ENCODE measurements at places on chromosomes 6 and 20. TPM values are rescaled to one million over a fixed set of nuclear protein-coding genes. Genes with fewer than 3 reads are reported as not detected.
A peak's percentile ranks its signal among the peaks of the same experiment; 100 is the strongest.

DNA sequence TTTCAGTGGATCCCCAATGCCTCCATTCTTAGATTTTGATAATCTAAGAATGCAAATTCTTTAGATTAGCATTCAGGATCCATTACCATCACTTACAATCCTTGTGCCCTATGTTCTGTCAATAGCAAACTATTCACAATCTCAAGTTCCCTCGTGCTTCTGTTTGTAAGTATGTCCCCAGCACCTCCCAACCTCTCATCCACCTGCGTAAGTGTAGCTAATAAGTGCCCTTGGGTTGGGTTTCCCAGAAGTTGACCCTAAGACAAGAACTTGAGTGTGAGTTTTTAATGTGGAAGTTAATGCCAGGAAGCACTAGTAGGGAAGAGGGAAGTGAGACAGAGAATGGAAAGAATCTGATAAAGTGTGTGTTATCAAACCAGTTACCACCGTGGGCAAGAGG, 72.6 kb upstream of the PAK5 start:
- no peak for DNase-seq

- DNase-seq = no peak
Measured at GRCh38 chr6:31749301-31750036, 9.7 kb downstream of the MSH5 start.

Gene SLC22A1
- not detected for polyA plus RNA-seq

Gene SNAP91
- polyA plus RNA-seq = not detected

DNA sequence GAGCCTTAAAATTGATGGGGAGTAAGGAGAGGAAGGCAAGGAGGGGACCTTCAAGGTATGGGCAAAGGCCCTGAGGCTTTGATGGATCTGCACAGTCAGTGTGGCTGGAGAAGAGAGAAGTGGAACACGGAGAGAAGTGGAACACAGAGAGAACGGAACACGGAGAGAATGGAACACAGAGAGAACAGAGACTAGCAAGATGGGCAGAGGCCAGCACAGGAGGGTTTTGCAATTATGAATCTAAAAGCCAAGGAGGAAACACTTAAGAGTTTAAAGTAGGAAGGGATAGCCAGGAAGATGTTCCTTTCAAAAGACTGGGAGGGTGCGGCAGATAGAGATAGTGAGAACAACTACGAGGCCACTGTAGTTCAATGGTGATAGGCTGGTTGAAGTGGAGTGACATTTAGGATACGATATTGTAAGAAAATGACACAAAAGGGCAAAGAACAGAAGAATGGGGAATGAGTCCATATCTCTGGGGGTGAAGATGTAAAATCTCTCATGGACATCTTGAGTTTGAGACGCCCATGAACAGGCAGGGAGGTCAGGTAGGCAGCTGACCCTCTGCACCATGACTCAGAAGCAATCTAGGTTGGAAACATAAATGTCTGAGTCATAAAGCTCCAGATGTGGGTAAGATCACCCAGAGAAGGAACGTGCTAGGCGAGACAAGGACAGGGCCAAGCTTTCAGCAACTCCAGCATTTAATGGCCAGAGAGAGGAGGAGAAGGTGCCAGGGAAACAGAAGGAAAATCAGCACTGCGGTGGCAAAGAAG, 25.4 kb downstream of the ZMYND8 start:
- peak; percentile 95 for DNase-seq

Gene MYBL2
- polyA plus RNA-seq = 11.7 TPM

GRCh38 chr20:63962426-63963347, 6.5 kb upstream of the UCKL1 start:
- DNase-seq = no peak

DNA sequence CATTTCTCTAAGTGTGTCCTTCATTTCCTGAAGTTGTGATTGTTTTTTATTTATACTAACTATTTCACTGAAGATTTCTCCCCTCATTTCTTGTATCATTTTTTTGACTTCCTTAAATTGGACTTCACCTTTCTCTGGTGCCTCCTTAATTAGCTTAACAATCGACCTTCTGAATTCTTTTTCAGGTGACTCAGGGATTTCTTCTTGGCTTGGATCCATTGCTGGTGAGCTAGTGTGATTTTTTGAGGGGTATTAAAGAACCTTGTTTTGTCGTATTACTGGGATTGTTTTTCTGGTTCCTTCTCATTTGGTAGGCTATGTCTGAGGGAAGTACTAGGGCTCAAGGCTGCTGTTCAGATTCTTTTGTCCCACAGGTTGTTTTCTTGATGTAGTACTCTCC, 92.8 kb downstream of the ESR1 start:
- no peak for DNase-seq

GRCh38 chr6:105077596-105078385, 102.0 kb downstream of the POPDC3 start:
- peak; percentile 78 for DNase-seq

DNA sequence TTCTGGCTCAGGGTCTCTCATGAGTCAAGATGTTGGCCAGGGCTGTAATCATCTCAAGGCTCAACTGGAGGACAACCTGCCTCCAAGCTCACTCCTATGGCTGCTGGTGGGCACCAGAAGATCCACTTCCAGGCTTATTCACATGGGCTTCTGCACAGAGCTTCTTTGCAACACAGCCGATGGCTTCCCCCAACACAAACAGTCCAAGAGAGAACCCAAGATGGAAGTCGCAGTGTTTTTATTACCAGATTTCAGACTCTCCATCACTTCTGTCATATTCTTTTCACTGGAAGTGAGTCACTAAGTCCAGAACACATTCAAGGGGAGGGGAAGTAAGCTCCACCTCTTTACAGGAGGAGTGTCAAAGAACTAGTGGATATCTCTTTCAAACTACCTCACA, 75.5 kb downstream of the CD164 start:
- DNase-seq = no peak

DNA sequence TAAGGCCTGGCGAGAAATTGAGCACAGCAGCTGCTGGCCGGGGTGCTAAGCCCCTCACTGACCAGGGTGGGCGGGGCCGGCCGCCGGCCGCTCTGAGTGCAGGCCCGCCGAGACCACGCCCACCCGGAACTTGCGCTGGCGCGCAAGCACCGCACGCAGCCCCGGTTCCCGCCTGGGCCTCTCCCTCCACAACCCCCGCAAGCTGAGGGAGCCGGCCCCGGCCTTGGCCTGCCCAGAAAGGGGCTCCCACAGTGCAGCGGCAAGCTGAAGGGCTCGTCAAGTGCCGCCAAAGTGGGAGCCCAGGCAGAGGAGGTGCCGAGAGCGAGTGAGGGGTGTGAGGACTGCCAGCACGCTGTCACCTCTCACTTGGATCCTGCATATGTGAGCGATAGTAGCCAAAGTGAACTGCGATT, 251.2 kb downstream of the GJA1 start:
- peak; percentile 70 for DNase-seq

- DNase-seq = no peak
Measured at GRCh38 chr6:111024681-111025080, 42.8 kb downstream of the RPF2 start.

DNA sequence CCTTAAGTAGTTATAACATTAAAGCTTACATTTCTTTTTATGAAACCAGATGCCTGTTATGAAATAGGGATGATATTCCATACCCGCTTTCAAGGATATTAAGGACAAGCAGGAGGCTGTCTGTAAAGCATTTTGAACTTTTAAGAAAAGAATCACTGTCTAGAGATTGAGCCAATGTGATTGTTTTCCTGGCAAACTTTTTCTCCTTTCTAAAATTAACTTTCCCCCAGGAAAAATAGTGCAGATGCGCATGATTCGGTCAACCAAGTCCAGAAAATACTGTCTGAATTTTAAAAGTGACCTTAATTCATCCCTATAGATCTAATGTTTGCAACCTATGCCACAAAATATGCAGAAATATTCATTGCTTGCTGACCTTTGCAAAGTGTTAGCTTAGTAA, 15.1 kb upstream of the DEK start:
- DNase-seq = no peak

DNA sequence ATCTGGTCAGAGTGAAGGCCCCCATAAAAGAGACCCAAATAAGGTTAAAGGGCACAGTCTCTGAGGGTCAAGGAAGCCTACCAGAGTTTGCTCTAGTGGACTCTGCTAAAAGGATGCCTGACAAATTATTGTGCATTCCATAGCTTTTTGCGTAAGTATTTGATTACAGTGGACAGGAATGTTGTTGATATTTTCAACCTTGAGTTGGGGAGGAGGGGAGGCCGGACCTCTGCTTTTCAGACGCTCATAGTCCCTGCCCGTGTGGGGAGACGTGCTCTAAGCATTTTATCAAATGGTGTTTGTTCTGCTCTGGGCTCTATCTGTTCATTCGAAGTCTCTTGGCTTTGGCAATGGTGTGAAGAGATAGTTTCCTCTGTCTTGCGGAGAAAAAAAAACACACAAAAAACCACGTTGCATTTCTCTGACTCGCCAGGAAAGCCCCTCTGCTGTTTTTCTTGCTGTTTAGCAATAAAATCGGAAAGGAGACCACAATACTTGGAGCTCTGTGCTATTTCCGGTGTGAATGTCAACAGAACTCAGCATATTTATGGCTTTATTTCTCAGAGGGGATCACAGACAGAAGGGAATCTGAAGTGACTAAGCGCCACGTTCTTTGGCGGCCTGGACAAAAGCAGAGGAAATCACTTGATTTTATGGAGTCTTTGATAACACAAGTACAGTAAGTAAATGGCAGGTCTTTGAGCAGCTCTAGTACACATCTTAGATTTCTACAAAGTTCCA, 159.8 kb downstream of the ZFP64 start:
- DNase-seq = peak; percentile 49

GRCh38 chr20:56437196-56437960, 25.3 kb downstream of the CASS4 start:
- DNase-seq = no peak

DNA sequence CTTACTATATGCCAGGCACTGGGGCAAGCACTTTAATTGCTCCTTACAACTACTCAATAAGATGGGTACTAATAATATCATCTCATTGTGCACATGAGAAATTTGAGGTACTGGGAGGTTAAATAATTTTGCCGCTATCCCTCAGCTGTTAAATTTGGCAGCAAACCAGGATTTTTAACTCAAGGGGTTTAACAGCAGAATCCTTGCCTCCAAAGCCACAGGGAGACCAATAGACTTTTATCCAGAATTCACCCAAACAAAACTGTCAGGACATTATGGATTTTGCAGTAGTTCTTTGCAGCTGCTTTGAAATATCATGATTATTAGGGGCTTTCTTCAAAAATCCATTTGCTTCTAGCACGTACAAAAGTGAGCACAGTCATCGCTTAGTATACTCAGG, 136.2 kb downstream of the RPS12 start:
- no peak for DNase-seq

DNA sequence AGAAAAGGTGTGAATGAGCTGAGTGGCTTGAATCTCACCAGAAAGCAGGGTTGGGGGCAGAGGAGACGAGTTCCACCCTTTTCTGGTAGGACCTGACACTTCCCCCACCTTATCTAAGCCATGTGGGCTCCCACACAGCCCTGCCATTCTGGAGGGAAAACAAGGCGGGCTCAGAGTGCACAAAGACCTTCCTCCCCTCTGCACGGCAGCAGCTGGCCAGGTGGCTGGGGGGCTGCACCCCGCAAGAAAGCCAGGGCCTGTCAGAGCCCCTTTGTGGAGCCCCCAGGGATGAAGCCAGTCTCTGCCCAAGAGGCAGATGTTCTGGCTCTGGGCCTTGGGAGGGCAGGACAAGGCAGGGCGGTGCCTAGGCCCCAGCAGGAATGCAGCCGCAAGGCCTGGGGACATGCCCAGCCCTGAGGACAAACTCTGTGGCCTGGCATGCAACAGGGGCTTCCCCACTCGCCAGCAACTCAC, 48.4 kb upstream of the DSN1 start:
- peak; percentile 36 for DNase-seq

DNA sequence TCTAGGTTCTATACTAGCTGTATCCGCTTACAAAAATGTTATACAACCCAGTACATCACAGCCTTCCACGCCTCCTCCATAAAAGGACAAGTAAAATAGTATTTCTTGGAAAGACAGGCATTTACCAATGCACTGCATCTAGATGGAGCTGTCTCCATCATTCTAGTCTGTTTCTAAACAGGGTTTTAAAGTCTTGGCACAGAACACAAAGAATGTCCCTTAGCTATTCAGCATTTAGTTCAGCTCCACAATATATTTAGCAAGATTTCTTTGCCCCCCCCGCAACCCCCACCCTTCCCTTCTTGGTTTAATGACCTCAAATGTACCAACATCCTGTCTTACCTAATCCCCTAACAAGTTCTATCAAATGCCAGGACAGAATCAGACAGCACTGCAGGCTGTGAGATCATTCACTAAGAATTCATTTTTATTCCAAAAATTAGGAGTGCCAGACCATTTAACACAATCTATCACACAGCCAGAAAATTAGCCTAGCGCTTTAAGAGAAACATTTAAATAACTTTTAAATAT, 198.6 kb downstream of the BACH2 start:
- peak; percentile 90 for DNase-seq

DNA sequence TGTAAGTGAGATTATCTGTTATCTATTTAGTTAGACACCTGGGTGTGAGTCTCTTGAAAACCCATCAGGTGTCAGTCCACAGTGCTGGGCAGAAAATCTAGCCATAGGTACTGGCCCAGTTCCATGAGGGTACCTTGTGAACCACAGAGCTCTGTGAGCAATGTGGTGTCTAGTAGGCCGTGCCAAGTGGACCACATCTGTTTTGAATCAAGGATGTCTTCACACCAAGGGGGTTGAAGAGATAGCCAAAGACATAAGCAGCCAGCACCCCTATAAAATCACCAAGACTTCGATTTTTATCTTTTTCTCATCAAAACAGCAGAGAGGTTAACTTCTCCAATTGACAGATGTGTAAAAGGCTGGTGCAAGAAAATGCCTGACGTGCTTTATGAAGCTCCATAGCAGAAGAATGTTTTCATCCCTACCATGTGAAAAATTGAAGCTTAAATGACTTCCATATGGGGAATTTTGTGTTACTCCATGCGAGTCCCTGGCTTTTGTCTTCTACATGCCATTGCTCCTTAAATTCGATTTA, 368.7 kb downstream of the HAO1 start:
- peak; percentile 51 for DNase-seq

Gene BFSP1
- polyA plus RNA-seq = 0.25 TPM

Gene IMPG1
- polyA plus RNA-seq = not detected

Gene MAP7
- 0.79 TPM for polyA plus RNA-seq

DNA sequence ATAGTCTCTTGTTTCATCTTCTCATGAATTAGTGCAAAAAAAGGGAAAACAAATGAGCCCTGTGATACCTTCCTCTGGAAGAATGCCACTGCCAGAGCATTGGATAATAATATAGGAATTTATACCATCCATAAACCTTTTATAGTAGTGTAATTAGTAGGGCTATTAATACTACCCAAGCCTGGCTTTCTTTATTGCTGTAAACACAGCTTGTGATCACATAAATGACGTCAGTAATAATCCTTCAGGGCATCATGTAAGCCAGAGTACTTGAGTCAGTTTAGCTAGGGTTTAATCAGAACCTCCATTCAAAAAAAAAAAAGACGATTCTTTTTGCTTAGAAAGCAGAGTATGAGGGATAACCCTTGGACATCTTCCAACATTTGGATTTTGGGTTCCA, 264.8 kb downstream of the SLC35F1 start:
- DNase-seq = no peak

Gene TAF11
- polyA plus RNA-seq = 24.8 TPM

GRCh38 chr20:59073582-59073981, 31.0 kb upstream of the PRELID3B start:
- no peak for DNase-seq

Gene LY6G5B
- polyA plus RNA-seq = 5.9 TPM

Gene DPPA5
- not detected for polyA plus RNA-seq

Gene ZNF165
- 0.41 TPM for polyA plus RNA-seq

- DNase-seq = no peak
Measured at GRCh38 chr6:168714547-168715260, 273.7 kb downstream of the SMOC2 start.

Gene ABHD16B
- not detected for polyA plus RNA-seq
